ENCODE measurements at places on chromosomes 7 and 10.
A peak's percentile ranks its signal among the peaks of the same experiment; 100 is the strongest.

GRCh38 chr10:71849461-71849908 is 1.6 kb downstream of the PSAP start:
- DNase-seq = peak; percentile 18

GRCh38 chr7:23357190-23358093 is 58.3 kb downstream of the MALSU1 start:
- DNase-seq = no peak

DNA sequence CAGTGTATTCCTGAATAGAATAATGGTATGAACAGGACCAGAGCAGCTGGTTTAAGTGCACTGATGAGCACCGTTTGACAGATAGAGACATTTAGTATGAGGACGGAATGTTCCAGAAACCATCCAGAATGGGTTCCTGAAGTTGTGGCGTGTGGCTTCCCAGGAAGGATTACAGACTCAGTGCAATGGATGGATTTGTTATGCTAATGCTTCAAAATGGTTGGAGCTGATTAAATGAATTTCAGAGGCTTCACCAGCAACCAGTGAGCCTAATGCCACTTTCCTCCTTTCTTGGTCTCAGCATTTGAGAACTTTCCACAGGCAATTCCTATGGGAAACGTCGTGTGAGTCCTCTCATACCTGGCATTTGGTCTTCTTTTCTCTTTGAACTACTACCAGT is 9.9 kb downstream of the GATA3 start:
- DNase-seq = no peak

GRCh38 chr7:150867605-150868004 is 15.3 kb downstream of the AOC1 start:
- DNase-seq = no peak

DNA sequence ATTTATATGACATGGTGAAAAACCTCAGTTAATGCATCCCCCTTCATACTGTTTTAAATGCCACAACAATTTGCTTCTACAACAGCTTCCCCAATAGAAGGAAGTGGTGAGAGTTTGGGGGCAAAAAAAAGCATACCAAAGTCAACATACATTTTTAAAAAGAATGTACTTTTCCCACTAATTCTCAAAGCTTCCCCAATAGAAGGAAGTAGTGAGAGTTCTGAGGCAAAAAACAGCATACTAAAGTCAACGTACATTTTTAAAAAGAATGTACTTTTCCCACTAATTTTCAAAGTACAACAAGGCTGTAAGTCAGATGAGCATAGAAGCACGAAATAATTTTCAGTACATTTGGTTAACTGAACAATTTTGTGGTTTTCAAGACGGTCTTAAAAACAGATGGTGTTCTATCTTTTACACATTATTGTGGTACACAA is 24.0 kb downstream of the WASL start:
- DNase-seq = no peak

- DNase-seq = no peak
Observed at GRCh38 chr10:87712913-87713616, 53.4 kb downstream of the PAPSS2 start.

- no peak for DNase-seq
Observed at GRCh38 chr10:8636371-8636770, 581.9 kb downstream of the GATA3 start.

DNA sequence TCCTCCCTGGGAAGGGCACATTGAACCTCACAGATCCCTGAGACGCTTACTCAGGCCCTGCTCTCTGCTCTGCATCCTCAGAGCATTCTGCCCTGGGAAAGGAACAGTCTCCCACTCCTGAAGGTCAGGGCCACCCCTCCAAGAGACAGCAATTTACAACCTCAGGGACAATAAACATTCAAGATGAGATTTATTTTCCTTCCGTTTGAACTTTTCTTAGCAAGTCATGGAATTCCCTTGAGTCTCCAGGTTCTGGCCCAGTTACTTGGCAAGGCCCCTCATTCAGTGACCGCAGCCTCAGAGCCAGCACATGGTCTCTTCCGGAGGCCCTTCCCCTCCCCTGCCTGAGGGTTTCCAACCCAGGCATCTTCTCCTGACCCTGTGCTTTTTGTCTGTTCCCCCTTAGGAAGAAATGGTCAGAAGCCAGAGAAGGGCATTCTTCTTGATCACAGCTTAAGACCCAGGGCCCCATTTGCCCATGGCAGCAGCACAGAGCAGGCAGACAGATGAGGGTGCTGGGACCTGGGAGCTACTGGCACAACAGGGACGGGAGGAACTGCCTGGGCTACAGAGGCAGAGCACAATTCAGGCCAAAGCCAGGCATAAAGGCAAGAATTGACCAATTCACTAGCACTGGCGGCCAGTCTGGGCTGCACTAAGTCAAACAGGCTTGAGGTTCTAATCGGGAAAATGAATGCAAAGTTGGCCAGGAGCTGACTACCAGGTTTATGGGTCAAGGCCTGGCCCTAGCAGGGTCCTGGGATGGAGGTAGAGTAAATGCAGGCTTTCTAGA is 56.7 kb downstream of the VSTM4 start:
- no peak for DNase-seq
